Stimulated activated CD4-positive, alpha-beta T cell treated with anti-CD3 and anti-CD28 coated beads, Interleukin-1b, Interleukin-23, amount 100 ng/mL, for 48 hours (primary cell): ENCODE measurements at places on chromosomes 13 and 19.
A peak's percentile ranks its signal among the peaks of the same experiment; 100 is the strongest.

- no peak for DNase-seq
Observed at GRCh38 chr13:49436890-49437289, 7.0 kb downstream of the CAB39L start.

DNA sequence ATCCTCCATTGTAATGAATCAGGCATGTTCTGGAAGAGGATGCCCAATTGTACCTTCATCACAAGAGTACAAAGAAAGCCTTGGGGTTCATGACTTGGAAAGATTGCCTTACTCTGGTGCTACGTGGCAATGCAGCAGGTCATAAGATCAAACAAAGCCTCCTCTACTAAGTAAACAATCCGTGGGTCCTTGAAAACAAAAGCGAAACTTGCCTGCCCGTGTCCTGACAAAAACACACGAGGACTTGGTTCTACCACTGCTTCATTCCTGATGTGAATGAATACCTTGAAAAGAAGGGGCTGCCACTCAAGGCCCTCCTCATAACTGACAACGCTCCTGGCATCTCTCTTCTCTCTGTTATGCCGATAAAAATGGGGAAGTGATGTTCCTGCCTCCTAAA lies 18.9 kb downstream of the ZNF563 start:
- DNase-seq, result no peak

GRCh38 chr13:113418722-113419049 lies 34.6 kb downstream of the ADPRHL1 start:
- no peak for DNase-seq

- no peak for DNase-seq
Observed at GRCh38 chr13:34351134-34351533, 533.2 kb downstream of the RFC3 start.

GRCh38 chr13:23600534-23600933 lies 30.3 kb downstream of the TNFRSF19 start:
- no peak for DNase-seq

DNA sequence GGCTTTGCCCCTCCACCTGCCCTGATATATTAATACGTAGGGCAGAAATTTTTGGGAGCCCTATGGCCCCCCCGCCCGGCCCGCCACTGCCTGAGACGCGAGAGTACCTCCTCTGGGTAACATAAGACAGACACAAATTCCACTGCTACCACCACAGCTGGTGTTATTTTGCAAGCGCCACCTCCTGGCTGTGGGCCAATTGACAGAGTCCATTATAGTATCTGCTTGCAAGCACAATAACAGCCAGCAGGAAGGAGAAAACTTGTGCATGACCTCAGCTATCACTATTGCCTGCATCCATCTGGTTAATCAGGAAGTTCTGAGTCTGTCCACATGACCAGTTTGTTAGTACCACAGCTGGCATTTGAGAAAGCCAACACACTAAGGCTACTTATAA lies 25.3 kb upstream of the OR10H2 start:
- peak; percentile 11 for DNase-seq

DNA sequence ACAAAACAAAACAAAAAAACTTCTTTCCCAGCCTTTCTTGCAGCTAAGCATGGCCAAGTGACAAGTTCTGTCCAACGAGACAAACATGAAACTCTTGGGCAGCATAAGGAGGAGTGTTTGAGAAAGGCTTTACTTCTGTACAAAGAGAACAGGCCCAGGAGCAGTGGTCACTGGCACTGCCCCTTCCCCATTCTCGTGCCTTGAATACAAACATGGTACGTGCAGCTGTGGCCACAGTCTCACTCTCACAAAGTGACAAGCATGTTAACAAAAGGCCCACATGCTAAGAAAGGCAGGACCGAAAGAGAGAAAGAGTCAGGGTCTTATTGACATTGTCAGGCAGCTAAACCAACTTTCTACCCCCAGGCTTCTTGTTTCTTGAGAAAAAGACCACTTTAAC lies 19.8 kb upstream of the SLC25A30 start:
- no peak for DNase-seq

GRCh38 chr13:23656637-23657371 lies 86.6 kb downstream of the TNFRSF19 start:
- no peak for DNase-seq

GRCh38 chr13:114074671-114075315 lies 57.6 kb downstream of the RASA3 start:
- no peak for DNase-seq

GRCh38 chr13:110225609-110226574 lies 81.1 kb downstream of the COL4A1 start:
- no peak for DNase-seq

GRCh38 chr19:38730731-38731589 lies 13.3 kb downstream of the CAPN12 start:
- DNase-seq, result no peak

DNA sequence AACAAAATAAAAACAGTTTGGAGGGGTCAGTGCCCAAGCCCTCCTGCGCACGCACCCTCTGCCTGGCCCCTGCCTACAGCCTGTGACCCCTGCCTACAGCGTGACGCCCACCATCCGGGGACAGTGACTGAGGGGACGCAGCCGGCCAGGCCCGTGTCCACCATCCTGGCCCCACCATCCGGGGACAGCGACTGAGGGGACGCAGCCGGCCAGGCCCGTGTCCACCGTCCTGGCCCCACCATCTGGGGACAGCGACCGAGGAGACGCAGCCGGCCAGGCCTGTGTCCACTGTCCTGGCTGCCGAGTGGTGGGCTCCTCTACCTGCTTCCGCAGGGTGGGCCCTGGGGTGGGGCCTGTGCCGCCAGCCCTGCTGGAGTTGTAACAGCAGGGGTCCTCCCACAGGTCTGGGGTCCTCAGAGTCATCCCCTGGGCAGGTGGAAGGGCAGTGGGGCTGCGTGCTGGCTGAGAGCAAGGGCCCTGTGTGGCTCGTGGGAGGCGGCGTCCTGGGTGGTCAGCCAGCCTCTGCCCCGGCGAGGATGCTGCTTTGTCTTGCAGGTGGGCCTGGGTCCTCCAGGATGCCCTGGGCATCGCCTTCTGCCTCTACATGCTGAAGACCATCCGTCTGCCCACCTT lies 14.3 kb downstream of the SPPL2B start:
- no peak for DNase-seq

GRCh38 chr13:33233547-33233946 lies 52.0 kb downstream of the STARD13 start:
- DNase-seq, result no peak

DNA sequence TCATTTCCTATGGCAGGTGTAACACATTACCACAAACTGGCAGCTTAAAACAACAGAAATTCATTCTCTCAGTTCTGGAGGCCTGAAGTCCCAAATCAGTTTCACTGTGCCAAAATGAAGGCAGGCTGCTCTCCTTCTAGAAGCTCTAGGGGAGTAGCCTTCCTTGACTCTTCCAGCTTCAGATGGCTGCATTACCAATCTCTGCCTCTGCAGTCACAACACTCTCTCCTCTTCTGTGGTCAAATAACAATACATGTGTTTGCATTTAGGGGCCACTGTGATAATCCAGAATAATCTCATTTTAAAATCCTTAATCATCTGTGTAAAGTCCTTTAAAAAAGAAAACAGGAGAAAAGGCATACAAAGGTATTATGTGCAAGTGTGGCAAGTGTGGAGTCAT lies 7.8 kb downstream of the DIAPH3 start:
- DNase-seq, result no peak

- DNase-seq, result no peak
Observed at GRCh38 chr13:111270765-111271698, 49.4 kb upstream of the TEX29 start.

DNA sequence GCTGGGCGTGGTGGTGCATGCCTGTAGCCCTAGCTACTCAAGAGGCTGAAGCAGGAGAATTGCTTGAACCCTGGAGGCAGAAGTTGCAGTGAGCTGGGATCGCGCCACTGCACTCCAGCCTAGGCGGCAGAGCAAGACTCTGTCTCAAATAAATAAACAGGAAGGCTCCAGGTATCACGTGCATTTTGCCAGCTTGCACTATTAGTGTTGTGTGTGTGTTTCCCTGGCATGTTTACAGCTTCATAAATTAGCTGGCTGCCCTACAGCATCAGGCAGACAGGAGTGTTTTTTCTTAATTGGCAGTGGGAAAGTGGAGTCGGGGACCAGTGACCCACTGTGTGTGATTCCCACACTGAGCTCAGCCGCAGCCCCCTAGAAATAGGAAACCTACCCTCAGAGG lies 32.6 kb downstream of the SHISA2 start:
- DNase-seq, result no peak

GRCh38 chr19:10104665-10105508 lies 1.3 kb upstream of the PPAN start:
- peak; percentile 85 for DNase-seq

DNA sequence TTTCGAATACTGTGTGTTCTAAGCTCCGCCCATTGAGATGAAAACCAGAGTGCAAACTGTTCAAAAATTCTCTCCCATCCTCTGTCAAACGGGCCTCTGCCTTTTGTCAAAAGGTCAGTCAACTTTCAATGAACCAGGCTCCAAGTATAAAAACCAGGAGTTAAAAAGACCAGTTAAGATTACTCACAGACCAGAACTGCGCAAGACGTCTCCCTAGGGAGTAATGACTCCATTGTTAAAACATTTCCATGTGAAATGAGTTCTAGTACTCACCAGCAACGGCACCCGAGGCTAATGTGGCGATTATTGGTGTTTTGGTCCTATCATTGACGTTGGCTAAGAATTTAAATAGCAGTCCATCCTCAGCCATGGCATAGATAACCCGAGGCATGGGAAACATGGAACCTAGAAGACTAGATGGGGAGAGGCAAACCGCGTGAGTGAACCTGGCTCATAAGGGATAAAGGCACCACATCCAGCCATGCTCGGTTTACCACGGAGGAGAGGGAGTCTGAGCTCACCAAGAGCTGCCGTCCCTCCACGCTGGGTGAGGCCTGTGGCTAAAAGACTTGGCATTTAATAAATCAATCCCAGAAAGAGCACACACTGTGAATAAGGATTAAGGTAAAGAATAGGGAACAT lies 73.3 kb downstream of the SLC7A1 start:
- no peak for DNase-seq

DNA sequence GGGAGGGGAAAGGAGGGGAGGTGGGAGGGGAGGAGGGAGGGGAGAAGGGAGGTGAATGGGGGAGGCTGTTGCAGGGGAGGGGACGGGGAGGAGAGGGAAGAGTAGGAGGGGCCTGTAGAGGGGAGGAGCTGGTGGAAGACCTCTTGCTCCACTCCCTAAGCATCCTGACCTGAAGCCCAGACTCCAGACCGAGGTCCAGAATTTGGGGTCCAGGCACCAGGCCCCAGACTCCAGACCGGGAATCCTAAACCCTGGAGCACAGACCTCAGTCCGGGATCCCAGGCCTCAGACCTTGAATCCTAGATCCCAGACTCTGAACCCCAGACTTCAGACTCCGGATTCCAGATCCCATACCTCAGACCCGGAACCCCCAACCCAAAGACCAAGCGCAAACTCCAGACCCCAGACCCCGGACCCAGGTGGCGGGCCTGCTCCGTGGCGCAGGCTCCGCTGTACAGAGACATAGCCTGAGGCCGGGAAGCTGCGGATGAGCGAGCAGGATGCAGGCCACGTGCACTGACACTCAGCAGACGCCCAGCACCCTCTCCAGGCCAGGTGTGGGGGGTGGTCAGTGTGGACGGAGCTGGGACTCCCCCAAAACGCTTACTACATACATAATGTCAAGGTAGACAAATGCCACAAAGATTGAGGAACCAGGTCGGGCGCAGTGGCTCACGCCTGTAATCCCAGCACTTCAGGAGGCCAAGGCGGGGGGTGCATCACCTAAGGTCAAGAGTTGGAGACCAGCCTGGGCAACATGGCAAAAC lies 710 bp upstream of the BTBD2 start:
- peak; percentile 46 for DNase-seq

GRCh38 chr13:98483601-98484288 lies 93.2 kb downstream of the STK24 start:
- DNase-seq, result no peak

DNA sequence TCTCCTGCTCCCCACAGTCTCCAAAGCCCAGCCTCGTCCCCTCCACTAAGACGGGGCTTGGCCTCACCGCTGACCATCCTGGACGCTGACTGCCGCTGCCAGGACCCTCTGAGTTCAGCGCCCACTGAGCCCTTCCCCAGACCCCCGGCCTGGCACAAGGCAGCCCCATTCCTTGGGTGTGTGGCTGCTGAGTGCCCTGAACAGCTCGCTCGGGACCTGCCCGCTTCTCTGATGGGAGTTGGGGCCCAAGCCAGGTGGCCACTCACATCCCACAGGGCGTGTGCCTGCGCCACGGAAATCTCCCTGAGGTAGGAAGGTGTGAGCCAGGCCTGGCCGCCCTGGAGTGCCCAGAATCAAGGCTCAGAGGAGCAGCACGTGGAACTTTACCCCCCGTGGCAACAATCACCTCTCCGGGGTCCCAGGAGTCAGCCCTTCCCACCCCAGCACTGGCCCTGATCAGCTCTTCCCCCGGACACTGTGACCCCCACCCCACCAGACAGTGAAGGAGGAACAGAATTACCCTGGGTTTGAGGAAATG lies 20.8 kb downstream of the C13orf46 start:
- no peak for DNase-seq

- DNase-seq, result no peak
Observed at GRCh38 chr19:18433735-18434398, 4.1 kb downstream of the ISYNA1 start.

- DNase-seq, result no peak
Observed at GRCh38 chr13:109787135-109787954, 962 bp upstream of the IRS2 start.

GRCh38 chr19:29665826-29666577 lies 741 bp downstream of the PLEKHF1 start:
- DNase-seq, result no peak

- DNase-seq, result no peak
Observed at GRCh38 chr13:113803409-113804016, 44.5 kb downstream of the TMEM255B start.

- DNase-seq, result no peak
Observed at GRCh38 chr13:34944751-34945150, 2.7 kb downstream of the NBEA start.

GRCh38 chr19:7779631-7780486 lies 16.8 kb downstream of the CLEC4M start:
- DNase-seq, result no peak

DNA sequence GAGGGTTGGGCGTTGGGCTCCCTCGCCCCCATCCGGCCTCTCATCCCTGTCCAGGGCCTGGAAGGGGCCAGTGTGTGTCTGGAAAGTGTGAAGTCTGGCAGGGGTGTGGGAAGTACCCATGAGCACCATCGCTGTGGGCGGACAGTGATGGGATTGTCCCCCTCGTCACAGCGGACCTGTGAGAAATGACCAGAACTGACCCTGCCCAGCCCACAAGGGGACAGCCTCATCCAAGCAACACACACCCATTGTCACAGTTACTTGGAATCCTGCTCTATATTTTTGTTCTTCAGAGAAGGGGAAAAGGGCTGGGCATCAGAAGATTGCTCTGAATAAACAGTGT lies 18.6 kb downstream of the MCF2L start:
- no peak for DNase-seq

DNA sequence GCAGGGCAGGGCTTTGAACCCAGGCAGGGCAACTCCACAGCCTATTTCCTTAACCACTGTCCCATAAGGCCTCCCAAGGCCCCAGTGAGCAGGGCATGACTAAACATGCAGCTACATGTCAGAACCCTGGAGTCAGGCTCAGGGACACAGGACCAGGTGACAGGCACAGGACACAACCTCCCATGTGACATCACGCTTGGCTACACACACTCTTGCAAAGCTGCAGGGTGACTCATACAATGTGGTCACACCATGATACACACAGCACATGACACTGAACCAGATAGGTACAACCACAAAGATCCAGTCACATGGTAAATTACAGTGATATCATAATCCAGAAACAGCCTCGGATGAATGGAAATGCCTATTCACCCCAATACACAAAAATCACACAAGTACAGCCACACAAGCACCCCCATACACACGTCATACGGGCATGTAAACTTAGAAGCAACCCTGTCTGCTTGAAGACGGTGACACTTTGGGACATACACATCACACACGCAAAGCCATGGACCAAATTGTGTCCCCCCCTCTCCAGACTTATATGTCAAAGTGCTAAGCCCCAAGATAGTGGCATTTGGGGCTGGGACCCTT lies 14.5 kb downstream of the KLK4 start:
- peak; percentile 52 for DNase-seq
